Type B pancreatic cell (in vitro differentiated cells): ENCODE measurements at places on chromosomes 7 and 10. TPM values are rescaled to one million over a fixed set of nuclear protein-coding genes. Genes with fewer than 3 reads are reported as not detected.

Gene ODAD2
- 0.14 and 1.5 TPM in 2 replicates for total RNA-seq

DNA sequence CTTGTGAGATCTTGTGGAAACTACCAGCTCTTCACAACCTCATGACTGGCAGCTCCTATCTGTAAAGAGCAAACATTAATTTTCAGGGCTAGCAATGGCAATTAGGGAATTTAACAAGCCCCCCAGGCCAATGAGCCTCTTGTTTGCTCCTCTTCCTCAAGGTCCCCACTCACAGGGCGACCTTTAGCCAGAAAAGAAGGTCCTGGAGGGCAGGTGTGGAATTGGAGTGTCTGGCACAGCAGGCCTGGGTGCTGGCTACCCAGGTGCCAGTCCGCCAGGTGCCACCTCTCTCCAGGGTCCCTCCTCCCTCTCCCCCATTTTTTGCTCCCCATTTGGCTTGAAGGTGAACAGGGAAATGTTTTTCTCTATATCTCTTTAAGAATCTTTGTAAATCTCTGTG is 1.9 kb upstream of the CEP55 start:
- no peak for DNase-seq

DNA sequence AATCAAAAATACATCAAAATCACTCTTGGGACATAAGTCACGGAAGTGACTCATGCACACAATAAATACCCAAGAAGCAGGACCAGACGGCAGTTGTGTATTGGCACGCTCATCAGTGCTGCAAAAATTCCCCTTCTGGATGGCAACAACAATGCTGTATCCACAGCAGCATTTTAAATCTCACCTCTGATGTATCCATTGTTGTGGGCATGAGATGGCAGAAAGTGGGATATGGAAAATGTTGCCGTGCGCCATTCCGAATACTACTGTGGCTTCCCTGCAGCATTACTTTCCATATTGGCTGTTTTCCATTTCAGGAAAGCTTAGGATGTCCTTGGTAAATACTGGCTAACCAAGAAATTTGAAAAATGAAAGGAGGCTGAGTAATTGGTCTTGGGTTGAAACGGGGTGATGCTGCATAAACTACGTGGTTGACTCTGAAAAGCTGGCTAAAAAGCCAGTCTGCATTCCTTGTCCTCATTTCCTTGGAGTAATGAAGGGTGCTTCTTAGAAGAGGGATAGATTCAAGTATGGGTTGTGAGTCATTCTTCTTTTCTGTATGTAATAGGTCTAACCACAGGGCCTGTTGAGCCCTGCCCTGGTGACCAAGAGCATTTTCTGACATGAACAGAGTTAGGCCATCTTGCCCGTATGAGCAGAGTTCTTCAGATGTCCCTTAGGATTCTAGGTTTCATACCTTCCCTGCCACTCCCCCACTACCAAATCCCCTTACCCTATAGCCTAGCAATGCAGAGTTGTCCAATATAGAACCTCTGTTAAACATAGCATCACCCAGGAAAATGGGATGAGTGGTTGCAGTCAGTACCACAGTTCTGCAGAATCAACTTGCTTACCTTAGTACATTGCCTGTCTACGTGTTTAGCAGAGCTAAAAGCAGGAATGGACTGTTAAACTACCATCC is 36.3 kb upstream of the TOMM7 start:
- DNase-seq = no peak

DNA sequence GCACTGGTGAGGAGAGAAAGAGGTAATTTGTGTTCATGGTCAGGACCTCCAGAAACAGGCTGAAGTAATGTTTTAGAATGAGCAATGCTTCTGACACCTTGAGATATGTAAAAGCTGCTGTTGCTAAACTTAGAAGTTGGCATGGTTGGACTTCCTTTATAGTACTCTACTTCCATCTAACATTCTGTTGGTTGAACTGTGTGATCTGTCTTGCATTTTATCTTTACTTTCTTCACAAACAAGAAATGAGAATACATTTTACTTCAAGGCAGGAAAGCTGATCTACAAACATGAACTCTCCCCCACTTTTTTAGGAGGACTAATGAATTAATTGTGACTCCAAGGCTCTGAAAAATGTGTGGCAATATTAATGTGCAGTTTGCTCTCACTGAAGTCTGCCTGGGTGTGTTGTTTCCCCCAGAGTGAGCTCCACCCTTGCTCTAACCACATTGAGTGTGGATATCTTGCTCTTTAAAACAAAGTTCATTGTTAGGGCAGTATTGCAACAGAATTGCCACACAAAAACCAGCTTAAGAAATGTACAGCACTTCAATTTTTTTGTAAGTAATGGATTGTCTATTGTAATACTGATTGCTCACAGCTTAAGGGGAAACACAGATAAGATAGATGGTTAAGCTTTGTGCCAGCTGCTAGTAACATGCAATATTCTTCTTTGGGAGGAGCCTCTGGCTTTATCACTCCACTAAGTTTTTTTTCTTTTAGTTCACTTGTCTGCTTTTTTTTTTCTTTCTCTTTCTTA is 69.0 kb downstream of the ADD3 start:
- DNase-seq = no peak

Gene HGF
- total RNA-seq = 0.98 and 4.9 TPM in 2 replicates
